Fibroblast of skin of right quadriceps (primary cell): ENCODE measurements at places on chromosomes 5 and 9.
A peak's percentile ranks its signal among the peaks of the same experiment; 100 is the strongest.

DNA sequence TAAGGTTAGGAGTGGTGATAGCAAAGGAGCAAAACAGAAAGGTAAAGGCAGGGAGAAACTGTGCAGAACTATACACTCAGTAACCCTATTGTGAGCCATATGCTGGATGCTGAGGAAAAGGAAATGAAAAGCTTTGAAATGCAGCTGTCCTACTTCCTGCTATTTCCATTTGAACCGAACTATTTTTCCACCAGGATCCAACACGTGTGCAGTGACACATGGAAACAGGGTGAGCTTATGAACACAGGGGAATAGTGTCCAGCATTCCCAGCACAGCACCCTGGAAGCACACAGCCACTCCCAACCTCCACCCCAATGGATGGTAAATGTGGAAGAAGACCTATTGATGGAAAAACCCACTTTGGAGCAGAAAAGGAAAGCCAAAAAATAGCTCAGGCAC, 69.0 kb upstream of the SLC12A2 start:
- DNase-seq: no peak

GRCh38 chr5:62431735-62432620, 19.4 kb downstream of the IPO11 start:
- DNase-seq: no peak

DNA sequence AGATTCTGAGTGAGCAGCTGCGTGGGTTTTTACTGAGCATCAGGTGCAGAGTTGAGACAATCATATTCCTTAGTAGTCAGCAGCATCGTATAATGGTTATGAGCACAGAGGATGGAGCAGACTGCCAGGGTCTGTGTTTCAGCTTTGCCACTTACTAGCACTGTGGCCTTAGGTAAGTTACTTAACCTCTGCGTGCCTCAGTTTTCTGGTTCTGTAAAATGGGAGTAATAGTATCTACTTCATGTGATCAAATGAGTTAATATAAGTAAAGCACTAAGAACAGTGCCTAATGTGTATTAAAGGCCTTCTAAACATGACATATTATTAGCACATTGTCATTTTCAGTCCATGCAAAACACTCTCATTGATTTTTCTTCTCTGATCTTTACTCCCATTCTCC, 4.8 kb upstream of the BTF3 start:
- DNase-seq: no peak

DNA sequence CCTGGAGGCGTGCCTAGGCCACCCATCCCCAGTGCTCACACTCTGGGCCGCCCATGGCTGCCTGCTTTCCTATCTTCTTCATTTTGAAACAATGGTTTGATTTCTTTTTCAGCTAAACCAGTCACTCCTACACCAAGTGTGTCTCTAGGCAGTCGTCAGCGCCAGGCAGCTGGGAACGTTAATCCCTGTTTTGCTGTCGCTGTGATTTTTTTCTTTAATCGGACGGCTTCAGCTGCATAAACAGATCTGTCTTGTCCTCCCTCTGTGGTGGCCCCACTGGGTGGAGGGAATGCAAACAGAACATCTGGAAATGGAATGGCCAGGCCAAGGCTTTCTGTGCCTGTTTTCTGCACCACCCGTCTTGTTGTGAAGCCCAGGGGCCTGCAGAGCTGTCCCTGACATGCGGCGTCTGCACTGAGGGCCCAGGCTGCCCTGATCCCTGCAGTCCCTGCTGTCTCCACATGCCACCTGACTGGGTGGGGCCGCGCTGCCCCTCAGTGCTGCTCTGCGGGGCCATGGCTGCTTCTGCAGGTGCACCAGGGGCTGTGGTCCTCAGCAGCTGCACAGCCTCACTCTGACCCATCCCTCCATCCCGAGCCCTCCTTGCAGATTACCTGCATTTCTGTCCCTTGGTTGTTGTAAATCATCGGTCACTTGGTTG, 51.5 kb downstream of the WNK2 start:
- no peak for DNase-seq

- DNase-seq: peak; percentile 1
Observed at GRCh38 chr9:104177003-104177611, 83.0 kb downstream of the SMC2 start.

- no peak for DNase-seq
Observed at GRCh38 chr5:122615146-122615545, 159.7 kb upstream of the SNX2 start.

- peak; percentile 19 for DNase-seq
Observed at GRCh38 chr5:179699616-179700237, 960 bp downstream of the CANX start.

- DNase-seq: no peak
Observed at GRCh38 chr5:9789777-9790176, 159.6 kb upstream of the TAS2R1 start.

DNA sequence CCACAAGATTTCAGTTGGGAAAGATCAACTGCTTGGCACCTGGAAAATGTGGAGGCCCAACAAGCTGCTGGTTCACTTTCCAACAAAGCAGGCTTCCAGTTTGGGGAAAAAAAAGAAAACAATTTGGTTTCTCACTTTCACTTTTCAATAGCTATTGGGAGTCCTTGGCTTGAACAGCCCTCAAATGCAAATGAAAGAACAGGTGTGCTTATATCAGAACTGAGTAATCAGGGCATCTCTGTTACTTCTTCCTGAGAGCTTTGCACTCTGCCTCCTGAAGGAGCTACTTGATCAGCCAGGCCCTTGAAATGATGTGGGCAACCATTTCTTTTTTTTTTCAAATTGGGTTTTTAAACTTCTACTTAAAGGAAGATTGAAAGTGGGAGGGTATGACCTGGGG, 73.5 kb downstream of the MFAP3 start:
- no peak for DNase-seq

DNA sequence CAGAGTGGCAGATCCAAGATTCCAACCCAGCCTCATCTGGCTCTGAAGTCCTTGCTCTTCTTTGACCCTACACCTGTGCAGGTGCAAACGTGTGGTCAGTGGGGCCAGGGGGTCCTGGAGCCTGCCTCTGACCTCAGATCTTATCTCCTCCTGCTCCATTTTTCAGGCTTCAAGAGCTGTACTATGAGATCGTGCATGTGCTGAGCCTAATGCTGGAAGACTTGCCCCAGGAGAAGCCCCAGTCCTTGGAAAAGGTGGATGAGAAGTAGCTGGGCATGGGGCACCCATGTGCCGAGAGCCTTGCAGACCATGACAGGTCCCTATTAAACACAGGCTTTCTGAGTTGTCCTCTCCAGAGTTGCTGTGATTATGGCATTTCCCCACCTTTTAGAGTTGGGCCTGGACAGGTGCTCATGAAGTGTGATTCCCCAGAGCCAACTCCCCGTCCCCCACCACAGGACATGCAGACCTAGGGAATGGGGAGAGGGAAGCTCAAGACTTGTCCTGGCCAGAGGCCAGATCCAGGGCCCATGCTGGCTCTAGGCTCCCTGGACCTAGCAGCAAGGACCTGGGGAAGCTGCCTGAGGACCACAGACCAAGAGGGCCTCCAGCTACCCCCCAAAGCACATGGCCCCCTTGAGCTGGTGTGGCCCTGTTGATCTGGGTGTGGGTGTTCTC, 22.5 kb downstream of the PITX1 start:
- no peak for DNase-seq

- no peak for DNase-seq
Observed at GRCh38 chr5:19125956-19126713, 861.9 kb downstream of the CDH18 start.

GRCh38 chr5:143534761-143535154, 131.3 kb upstream of the NR3C1 start:
- DNase-seq: peak; percentile 50

GRCh38 chr9:13915131-13915530, 398.8 kb downstream of the NFIB start:
- no peak for DNase-seq

DNA sequence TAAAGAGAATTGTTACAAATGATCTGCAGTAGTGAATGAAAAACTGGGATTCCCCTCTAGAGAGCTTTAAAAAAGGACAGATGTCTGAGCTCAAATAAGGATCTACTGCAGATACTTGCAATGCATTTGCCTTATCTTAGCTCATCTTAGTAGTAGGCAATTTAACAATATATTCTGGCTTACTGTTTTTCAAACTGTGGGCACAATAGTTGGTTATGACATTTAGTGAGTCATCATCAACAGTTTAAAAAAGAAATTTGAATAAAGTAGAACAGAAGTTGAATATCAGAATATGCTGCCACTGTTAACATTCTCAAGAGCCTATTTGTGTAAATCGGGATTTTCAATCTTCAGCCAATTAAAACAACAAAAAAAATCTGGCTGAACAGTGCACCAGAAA, 6.7 kb upstream of the CAST start:
- no peak for DNase-seq

DNA sequence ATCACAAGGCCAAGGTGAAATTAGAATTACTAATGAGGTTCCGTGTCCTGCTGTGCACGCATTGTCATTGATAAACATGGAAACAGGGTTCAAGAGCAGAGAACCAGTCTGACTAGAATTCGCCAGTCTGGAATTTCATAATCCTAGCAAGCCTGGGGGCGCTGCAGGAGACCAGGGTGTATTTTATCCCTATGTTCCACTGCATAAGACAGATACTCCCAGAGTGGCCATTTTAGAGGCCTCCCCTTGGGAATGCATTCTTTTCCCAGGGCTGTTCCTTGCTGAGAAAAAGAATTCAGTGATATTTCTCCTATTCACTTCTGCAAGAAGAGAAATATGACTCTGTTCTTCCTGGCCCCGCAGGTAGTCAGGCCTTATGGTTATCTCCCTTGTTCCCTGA, 1387.7 kb downstream of the MAT2B start:
- DNase-seq: no peak

DNA sequence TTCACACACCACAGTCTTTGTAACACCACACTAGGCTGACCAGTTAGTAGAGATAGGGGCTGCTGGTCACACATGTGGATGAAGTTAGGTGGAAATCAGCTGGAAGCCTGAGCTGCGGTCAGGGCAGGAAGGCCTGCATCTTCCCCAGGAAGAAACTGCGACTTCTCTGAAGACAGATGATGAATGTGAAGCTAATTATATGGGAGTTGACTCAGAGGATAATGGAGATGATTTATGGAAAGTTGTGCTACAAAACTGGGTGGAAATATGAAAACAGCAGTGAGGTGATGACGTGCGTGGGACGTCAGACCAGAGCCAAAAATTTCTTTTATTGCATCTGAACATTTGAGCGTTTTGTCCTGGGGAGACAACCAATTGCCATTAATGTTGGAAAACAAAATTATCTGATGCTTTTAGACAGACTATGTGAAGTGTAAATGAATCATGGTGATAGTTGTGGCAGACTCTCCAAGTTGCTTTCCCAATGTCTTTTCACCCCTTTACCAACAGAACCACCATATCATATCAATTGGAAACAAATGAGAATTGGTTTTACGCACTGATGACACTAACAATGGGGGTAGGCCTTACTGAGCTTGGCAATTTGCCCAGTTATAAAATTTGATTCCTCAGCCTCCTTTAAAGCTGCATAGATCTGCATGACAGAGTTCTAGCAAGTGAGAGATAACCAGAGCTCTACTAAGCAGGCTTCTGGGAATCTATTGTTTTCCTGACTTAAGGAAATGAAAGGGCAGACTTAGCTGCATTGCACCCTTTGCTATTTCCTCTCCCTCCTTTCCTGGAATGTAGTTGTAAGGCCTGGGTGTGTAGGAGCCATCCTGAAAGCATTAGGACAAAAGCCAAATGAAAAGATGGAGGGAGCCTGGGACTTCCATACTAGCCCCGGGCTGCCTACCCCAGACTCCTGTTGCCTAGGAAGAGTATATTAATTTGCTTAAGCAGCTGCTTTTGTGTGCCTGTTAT, 84.0 kb downstream of the RAB3C start:
- DNase-seq: peak; percentile 55
